Activated naive CD4-positive, alpha-beta T cell treated with anti-CD3 and anti-CD28 coated beads, Interleukin-2, amount 50 U/mL, for 72 hours (primary cell): ENCODE measurements at places on chromosomes 7 and 10. TPM values are rescaled to one million over a fixed set of nuclear protein-coding genes. Genes with fewer than 3 reads are reported as not detected.

Gene TMEM213
- 0.18 TPM for total RNA-seq

Gene CYP26C1
- total RNA-seq: 0.12 TPM

Gene GIMAP1
- 3.1 TPM for total RNA-seq

Gene CHN2
- total RNA-seq: not detected

Gene ANKRD7
- 0.70 TPM for total RNA-seq

Gene SP4
- total RNA-seq: 15.9 TPM

Gene AMPH
- total RNA-seq: not detected

Gene EPHB6
- 16.0 TPM for total RNA-seq

Gene JCAD
- 0.02 TPM for total RNA-seq

DNA sequence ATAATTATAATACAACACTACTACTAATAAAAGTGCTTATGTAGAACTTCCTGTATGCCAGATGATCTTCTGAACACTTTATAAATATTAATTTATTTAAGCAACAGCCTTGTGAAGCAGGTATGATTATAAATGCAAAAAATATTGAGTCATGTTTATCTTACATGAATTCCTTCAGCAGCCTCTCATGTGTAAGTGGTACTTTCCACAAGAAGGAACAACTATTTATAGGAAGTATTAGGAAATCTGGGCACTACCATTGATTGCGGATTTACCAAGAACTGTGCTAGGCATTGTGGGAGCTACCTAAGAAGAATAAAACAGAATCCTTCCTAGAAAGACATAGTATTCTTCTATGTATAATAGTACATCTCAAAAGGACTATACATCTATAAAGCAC, 10.7 kb upstream of the STEAP4 start:
- DNase-seq: no peak

DNA sequence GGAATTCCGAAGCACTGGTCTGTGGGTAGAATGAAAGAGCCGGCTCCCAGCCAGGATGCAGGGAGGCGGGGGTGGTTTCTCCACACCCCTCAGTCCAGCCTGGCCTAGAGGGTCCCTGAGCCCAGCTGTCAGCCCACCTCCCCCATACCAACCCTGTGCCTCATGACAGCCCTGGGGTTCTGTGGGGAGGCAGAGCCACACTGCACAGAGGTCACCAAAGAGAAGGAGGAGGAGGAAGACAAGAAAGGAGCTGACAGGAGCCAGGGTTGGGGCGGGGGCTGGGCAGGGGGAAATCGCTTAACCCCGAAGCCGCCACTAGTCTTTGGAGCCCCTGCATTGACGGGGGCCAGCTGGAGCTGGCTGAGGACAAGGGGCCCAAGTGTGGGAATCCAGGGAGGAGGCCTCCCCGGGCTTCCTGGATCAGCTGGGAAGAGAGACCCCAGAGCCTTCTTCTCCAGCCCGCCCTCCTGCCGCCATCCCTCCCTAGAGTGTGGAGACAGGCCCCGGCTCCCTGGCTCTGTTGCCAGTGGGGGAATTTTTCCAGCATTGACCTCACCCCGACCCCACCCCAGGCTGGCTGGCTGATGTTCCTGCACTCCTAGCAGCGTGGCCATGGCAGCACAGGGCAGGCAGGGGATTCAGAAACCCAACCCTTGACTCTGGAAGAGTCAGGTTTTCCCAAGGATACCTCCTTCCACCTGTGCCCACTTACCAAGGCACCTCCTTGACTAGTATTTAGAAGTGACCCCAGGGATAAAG, 32.5 kb downstream of the KAZALD1 start:
- no peak for DNase-seq

DNA sequence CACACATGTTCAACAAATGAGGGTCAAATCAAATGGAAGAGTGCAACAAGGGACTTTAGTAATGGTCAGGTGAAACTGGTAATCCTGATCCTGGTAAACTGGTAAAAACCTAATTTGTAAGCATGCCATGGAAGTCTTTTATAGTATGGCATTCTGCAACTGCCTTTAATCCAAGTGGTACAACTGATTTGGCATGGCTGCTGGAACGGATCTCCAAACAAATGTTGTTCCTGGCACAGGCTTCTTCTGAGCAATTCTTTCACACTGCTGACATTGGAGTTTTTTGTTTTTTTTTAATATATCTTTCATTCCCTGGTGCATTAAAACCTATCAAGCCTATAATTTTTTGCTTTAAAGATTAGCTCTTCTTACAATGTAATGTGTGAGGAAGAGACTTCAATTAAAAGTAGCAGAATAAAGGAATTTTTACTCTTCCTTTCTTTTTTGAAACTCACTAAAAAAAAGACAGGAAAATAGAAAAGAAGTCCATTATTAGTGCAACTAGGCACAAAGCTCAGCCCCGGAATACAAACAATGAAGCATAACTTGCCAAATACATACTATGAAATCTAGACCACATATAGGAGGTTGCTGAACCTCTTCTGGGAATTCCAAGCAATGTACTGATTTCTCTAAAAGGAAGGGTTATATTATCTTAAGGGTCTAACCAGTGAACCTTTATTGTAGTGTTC, 79.3 kb upstream of the OIT3 start:
- no peak for DNase-seq

- no peak for DNase-seq
Measured at GRCh38 chr7:155741805-155742204, 70.5 kb downstream of the SHH start.

GRCh38 chr7:87810130-87810529, 66.0 kb downstream of the SLC25A40 start:
- DNase-seq: no peak

DNA sequence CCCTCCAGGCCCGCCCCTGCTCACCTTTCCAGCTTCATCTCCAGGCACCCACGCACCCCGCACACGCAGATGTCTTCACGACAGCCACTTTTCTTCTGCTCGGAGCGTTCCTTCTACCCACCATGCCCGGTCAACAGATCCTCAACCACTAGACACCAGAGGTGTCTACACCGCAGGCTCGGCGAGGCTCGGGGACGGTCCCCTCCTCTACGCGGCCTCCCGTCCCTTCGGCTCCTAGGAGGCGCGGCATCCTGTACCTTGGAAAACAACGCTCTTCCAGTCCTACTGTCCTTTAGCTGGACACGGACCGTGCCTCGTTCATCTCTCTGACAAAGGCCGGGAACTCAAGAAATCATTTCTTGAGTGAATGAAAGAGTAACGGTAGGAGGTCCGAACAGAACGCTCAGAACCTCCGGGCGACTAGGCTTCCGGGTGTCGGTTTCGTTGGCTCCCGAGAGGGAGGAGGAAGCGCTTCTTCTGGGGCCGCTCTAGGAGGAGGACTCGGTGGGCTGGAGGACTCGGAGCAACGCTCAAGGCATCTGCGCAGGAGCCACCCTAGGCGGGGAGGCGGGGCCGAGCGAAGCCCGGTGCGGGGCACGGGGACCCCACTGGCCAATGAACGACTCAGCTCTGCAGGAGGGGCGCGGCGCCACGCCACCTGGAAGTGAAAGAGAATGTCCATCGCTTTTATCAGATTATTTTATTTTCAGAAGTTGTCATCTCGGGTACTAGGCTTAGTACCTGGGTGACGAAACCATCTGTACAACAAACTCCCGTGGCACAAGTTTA, 7.2 kb upstream of the FIS1 start:
- DNase-seq: peak; percentile 98

DNA sequence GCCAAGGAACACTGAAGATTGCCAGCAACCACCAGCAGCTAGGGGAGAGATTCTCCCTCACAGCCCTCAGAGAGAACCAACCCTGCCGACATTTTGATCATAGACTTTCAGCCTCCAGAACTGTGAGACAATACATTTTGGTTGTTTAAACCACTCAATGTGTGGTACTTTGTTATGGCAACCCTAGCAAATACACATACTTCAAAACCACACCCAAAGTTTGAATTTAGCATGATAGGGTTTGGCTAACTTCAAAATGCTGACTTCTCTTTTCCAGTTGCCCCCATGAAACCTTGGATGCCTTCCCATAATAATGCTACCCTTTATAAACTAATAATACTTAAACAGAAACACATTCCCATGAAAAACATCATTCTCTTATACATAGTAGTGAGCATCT, 149.8 kb downstream of the DGKI start:
- no peak for DNase-seq

DNA sequence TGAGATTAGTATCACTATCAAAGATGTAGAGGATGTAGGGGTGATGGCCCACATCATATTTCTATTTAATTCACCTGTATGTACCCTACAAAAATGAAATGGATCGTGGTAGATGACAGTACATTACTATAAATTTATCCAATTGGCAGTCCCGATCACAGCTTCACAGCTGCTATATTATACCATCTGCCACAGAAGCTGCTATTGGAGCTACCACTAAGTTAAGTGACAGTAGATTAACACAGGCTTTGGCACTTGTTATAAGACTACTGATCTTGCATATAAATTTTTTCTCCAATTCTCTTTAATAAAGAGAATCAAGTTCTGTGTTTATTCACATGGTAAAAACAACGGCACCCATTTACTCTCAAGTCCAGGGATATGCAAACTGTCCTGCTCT, 24.9 kb upstream of the MAGI2 start:
- DNase-seq: no peak

GRCh38 chr7:8590791-8591190, 157.4 kb downstream of the NXPH1 start:
- DNase-seq: no peak

DNA sequence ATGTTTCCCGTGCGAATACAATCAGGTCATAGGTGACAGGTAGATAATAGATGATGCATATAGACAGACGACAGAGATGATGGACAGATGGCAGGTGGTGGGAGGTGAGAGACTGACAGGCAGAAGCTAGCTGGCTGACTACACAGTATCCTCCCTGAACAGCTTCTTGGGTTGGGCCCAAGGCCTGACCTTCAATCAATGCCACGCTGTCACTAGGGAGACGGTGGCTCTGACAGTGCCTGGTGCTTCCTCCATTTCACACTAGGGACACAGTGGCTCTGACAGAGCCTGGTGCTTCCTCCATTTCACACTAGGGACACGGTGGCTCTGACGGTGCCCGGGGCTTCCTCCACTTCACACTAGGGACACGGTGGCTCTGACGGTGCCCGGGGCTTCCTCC, 200.1 kb downstream of the DIP2C start:
- no peak for DNase-seq

DNA sequence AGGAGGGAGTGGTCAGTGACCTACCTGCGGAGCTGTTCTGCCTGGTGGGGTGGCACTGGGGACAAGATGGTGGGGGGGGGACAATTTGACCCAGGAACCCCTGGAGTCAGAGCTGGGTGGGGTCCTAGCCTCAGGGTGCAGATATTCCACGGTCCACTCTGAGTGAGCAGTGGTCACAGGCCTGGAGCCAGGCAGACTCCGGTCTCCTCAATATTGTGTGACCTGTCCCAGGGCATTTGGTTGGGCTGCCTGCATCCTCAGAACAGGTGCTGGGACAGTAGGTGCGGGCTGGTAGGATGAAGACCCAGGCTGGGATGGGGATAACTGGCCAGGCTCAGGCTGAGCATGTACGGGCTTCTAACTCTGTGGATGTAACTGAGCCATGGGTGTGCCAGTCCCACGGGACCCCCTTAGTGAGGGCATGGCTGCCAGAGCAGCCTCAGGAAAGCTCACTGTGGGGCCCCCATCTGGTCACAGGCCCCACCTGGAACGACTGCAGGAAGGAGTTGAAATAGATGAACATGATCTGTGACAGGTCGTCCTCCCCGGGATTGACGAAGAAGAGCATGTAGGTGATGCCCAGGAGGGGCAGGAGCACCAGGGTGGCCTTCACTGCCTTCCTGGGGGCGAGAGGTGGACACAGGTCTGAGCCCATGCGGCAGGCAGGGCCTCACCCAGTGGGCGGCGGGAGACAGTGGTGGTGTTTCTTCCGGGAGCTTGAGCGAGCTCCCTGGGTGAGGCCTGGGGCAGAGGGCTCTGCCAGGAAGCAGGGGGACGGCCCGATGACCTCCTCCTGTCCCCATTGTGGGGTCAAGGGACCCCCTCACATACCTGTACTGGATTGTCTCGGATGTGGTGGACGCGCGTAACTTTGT, 26.9 kb downstream of the CRHR2 start:
- no peak for DNase-seq
